ENCODE measurements at places on chromosomes 3 and 15. TPM values are rescaled to one million over a fixed set of nuclear protein-coding genes. Genes with fewer than 3 reads are reported as not detected.

DNA sequence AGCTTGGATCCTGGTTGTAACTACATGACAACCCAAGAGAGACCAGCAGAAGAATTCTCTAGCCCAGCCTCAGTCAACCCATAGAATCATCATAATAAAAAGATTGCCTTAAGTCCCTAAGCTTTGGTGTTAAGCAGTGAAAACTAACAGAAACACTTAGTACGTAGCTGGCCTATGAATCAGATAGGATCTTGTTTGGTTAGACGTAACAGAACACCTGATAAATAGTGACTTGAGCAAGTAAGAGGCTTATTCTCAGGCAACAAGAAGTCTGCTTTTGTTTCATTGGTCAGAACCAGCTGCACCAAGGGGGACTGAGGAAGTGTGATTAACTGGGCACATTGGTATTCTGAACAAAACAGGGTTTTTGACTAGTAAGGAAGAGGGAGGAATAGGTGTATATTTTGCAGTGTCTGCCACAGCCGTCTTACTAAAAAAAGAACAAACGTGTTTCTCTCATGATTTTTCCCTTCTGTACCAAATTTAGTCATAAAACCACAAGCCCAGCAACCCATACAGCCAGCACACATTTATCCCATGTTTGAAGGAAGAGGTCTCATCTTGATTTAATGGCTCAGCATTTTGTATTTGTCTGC, 53.3 kb upstream of the GLCE start:
- DNase-seq, result no peak

The ARGFX gene
- not detected for total RNA-seq

The RLBP1 gene
- total RNA-seq, result not detected

DNA sequence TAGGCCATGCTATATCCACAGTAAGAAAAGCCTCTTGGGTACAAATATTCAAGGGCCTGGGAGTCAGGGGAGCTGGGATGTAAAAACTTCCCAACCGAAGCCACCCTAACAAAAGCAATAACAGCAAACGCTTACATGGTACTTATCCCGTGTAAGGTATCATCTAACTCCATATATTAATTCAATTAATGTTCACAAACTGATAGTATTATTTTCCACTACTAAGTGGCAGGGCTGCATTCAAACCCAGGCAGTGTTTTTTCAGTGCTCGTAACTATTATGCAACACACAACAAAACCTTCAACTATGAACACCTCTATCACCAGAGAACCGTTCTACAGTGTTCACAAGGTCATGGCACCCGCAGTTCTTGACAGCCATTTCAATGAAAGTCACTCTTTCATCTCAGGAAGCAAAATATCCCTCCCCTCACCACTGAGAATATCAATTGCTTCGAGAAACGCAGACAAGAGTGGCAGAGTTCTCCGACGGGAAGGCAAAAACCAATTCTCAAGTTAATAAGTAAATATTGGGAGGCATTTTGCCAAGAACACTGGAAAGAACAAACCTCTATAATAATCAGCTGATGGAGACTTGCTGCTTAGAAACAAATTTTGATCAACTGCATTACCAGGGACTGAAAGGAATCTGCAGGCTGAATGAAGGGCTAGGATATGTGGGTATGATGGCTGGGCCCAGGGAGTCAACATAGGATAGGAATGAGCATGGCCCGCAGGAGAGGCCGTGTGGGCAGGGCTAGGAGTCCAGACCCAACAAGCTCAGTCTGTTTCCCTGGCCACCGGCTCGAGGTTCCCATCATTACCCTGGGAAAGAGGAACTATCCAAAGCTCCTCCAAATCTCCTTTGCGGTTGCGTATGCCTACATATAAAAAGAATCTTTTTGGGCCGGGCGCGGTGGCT, 72.3 kb downstream of the XXYLT1 start:
- no peak for DNase-seq

DNA sequence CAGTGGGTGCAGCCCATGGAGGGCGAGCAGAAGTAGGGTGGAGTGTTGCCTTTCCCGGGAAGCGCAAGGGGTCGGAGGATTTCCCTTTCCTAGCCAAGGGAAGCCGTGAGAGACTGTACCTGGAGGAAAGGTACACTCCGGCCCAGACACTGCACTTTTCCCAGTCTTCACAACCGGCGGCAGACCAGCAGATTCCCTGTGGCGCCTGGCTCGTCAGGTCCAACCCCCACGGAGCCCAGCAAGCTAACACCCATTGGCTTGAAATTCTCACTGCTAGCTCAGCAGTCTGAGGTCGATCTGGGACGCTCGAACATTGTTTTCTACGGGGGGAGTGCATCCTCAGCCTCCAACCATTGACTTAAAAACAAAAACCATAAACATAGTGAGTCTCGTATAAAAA, 26.5 kb downstream of the CCNB2 start:
- DNase-seq, result no peak

The GRM2 gene
- 0.53 TPM for total RNA-seq

GRCh38 chr3:153089620-153090019, 72.4 kb upstream of the RAP2B start:
- DNase-seq, result no peak

GRCh38 chr3:172918568-172919296, 168.2 kb downstream of the ECT2 start:
- no peak for DNase-seq

The CPNE9 gene
- total RNA-seq, result not detected

GRCh38 chr15:32690941-32691688, 26.7 kb upstream of the GREM1 start:
- no peak for DNase-seq

The PLSCR1 gene
- total RNA-seq, result 57.0 TPM

DNA sequence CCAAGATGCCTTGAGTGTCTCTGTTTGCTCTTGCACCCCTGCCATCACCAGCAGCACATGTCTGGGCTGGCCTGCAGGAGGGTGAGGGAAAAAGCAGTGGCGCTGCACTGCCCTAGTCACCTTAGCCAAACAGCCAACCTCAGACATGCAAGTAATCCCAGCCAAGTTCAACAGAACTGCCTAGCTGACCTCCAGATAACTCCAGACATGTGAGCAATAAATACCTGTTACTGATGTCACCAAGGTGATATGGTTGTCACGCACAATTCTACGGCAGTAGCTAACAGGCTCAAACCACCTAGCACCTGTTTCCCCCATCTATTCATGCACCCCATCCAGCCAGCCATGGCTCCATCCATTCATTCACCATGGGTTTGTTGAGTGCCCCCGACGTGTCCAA, 99.9 kb downstream of the SRGAP3 start:
- DNase-seq, result no peak

GRCh38 chr15:80739919-80740318, 39.3 kb upstream of the CEMIP start:
- no peak for DNase-seq

- DNase-seq, result no peak
These were observed 977 bp downstream of the CDC25A start for GRCh38 chr3:48187301-48187578.

DNA sequence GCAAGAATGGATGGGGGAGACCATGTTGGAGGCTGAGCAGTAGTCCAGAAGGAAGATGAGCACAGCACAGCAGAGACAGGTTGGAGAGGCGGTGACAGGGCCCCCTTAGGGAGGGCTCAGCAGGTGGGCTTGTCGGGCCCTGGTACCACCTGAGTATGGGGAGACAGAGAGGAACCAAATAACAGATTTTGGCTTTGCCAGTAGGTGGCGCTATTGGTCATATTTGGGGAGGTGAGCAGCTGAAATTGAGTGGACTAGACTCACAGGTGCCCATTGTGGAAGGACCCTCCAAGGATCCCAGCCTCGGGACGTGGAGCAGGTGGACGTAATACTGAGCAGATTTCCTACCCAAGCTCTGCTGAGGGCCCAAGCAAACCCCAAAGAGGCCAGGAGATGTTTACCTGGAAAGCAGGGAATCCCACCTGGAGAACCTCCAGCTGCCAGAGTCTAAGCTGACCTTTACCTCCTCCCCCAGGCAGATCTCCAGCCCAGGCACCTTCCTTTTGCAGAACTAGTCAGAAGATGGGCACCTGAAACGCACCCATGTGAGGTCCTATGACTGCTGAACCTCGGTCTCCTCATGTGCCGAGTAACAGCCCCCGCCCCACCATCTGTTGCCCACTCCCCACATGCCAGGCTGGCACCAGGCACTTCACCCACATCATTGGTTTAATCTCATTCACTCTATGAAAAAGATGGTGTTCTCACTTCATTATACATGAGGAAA, 24.6 kb upstream of the CORO2B start:
- no peak for DNase-seq

DNA sequence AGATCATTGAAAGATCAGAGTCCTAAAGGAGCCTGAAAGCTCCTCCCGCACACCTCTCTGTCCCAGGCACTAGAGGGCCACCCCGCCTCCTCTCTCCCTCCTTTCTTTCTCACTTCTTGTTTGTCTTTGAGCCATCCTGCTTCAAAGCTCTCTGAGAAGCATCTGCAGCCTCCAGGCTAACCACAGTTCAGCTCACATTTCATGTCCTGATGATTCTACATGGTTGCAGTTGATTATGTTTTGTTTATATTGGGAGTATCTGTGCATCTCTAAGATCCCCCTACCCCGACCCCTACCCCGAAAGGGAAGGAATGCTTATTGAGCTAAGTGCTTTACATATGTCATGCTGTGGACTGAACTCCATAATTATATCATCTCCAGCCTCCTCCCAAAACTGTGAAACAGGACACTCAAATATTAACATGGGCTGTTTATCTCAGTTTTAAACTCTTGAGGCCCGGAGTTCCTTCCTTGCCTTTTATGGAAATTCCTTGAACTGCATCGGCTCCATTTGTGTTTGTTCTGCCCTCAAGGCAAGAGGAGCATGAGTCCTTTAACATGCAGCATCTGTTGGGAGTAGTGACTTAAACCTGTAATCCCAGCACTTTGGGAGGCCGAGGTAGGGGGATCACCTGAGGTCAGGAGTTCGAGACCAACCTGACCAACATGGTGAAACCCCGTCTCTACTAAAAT, 30.9 kb downstream of the MGLL start:
- no peak for DNase-seq

- no peak for DNase-seq
These were observed 7.7 kb downstream of the CCR9 start for GRCh38 chr3:45894015-45894414.

The ABI3BP gene
- 68.7 TPM for total RNA-seq

- DNase-seq, result no peak
These were observed 35.5 kb downstream of the CADPS start for GRCh38 chr3:62839748-62840147.

- DNase-seq, result no peak
These were observed 100.4 kb downstream of the PCCB start for GRCh38 chr3:136350557-136350956.

The CPN2 gene
- total RNA-seq, result not detected

DNA sequence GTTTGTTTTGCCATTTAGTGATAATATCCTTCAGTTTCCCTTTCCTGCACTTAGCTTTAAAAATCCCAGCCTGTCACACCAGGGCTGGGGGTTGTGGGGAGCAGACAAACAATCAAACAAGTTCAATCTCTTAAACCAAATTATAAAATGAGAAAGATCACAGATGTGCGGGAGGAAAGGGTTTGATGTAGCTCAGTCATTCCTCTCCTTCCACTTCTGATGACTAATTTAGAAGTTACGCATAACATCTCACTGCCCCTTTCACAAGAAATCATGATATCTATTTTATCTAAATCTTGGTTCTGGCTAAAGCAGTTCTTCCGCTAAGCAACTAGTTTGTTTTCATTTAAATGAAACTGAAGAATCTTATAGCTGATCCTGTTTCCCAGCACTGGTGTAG, 34.1 kb upstream of the ATG7 start:
- DNase-seq, result no peak

- no peak for DNase-seq
These were observed 151.4 kb upstream of the ARL6 start for GRCh38 chr3:97613139-97613538.

DNA sequence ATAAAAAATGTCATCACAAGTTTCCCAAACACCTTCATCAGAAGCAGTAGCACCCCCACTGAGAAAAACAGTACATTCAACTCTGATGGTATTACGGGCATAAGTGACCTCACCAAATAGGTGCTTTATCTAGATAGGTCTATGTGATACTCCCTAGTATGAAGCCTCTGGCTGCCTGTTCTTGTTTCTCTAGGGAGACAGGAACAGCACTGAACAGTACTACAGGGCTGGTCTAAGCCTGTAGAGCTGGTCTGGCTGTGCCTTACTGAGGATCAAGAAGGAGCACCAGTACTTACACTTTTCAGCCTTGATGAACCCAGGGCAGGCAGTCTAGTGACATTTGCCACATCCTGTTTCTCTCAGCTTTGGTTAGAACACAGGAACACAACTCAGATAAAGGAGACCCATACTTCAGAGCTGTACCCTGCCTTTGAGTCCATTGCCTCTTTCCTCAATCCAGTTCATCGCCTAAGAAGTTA, 35.9 kb downstream of the OXNAD1 start:
- DNase-seq, result no peak

The PODXL2 gene
- total RNA-seq, result 2.1 TPM

- DNase-seq, result no peak
These were observed 6.3 kb downstream of the ATP13A4 start for GRCh38 chr3:193548406-193548805.

The ASB14 gene
- total RNA-seq, result not detected

DNA sequence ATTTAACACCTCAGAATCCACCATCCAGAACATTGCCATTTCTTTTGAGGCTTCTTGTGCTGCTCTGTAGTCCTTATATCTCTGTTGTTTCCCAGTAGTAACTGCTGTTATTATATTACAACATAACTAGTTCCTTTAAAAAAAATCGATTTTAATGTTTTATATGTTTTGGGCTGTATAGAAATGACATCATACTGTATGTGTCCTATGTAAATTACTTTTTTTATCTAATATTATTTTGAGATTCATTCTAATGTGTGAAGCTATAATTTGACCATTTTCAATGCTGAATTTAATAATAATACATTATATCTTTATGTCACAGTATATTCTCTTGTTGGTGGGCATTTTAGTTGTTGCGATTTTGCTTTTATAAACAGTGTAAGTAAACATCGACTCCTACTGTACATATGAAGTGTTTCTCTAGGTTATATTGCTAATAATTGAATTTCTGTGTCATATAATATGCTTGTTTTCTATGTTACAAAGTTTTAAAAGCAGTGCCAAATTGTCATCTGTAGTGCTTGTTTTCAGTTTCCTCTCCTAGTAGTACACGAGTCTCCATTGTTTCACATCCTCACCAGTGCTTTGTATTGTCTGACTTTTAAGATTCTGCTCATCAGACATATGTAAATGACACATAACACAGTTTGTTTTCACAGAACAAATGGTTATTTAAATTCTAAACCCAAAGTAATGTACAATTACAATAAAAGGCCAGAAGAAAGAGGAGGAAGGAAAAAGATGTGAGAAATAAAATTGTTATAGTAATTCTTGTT, 172.0 kb upstream of the LRRFIP2 start:
- no peak for DNase-seq

The MAP1A gene
- 5.9 TPM for total RNA-seq

The LRRC2 gene
- 2.7 TPM for total RNA-seq
